ENCODE measurements at places on chromosomes 3 and 15. TPM values are rescaled to one million over a fixed set of nuclear protein-coding genes. Genes with fewer than 3 reads are reported as not detected.

The DUOX1 gene
- total RNA-seq = 3.3 TPM

The ECT2 gene
- 16.7 TPM for total RNA-seq

The KIF23 gene
- 12.0 TPM for total RNA-seq

The ZPLD1 gene
- 0.12 TPM for total RNA-seq

The LSAMP gene
- total RNA-seq = 14.0 TPM

The CGNL1 gene
- 13.7 TPM for total RNA-seq
